ENCODE measurements at places on chromosomes 6 and 20. TPM values are rescaled to one million over a fixed set of nuclear protein-coding genes. Genes with fewer than 3 reads are reported as not detected.

GRCh38 chr6:36383606-36384005 lies 3.9 kb downstream of the ETV7 start:
- DNase-seq: no peak

GRIK2 gene
- polyA plus RNA-seq: 48.7 TPM

- DNase-seq: no peak
These were observed 9.9 kb upstream of the SPATS1 start for GRCh38 chr6:44332585-44332984.

DNA sequence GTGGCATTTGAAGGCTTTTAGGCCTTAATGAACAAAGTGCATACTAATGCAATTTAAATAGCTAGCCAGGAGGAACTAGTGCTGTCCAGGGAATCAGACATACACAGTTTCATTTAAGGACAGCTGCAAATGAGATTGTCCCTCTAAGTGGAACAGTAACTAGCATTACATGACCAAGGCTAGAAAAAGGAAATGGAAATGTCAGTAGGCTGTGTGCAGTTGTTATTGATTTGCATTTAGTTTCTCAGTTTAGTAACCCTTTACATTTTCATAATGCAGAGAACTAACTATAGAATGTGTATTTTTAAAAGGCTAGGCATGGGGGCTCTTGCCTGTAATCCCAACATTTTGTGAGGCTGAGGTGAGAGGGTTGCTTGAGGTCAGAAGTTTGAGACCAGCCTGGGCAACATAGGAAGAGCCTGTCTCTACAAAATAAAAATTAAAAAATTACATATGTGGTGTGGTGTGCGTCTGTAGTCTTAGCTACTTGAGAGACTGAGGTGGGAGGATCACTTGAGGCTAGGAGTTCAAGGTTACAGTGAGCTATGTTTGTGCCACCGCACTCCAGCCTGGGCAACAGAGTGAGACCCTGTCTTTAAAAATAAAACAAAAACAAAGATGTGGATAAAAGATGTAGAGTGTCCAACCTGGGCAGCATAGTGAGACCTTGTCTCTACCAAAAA lies 468.0 kb downstream of the UTRN start:
- peak; percentile 32 for DNase-seq

DNA sequence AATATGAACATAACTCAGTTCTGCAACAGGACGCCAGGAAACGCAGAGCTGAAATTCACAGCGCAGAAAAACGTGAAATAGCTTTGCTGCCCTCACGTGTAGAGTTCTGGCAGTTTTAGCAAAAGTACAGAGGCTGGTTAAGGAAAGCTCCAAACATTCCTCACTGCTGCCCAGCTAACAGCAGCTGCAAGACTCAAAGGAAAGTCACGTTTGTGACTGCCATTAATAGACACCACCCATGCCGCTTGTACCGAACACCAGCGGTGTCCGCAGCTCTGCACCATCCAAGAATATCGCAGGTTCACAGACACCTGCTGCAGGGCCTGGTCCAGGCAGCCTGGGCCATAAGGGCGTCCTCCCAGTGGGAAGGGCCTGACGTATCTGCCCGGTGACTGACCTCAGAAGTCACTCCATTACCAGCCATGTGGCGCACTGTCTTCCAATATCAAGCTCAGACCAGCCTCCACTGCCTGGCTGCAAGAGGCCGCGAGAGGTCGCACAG lies 61.4 kb downstream of the WDR27 start:
- DNase-seq: no peak

PRDM1 gene
- polyA plus RNA-seq: 2.2 TPM

- no peak for DNase-seq
These were observed 49.1 kb downstream of the MAP3K7 start for GRCh38 chr6:90537723-90538258.

GSTA3 gene
- polyA plus RNA-seq: not detected

HDGFL1 gene
- polyA plus RNA-seq: not detected

SMIM8 gene
- polyA plus RNA-seq: 27.0 TPM

DNA sequence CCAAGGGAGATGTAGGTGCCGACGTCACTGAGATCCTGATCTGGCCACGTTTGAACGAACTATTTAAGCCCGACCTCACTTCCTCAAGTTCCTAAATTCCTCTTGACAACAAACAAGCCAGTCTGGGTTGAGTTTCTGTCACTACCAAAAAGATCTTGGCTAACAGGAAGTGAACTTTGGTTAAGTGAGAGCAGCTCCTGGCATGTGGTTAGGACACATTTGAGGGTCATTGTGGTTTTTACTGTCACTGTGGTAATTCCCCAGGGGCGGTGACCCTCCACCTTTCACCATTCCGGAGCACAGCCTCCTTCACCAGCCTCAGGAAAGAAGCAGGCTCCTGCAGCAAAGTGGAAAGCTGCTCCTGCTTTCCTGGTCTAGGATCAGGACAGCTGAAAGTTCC lies 43.1 kb upstream of the ZNF831 start:
- DNase-seq: no peak

DNA sequence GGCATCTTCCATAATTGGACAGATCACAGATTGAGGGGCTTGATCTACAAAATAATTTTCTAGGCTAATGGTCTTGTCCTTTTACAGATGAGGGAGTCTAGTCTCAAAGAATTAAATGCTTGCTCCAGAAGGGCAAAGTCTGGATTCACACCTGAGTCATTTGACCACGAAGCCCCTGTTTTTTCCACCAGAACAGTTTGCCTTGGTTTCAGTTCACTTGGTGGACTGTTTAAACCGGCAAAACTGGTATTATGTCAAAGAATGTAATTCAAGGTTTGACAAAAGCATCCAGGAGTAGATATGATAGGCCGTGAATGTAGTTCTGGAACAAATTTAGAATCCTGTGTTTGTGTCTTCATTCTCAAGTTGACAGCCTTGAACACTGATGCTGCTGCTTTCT lies 3.3 kb downstream of the MYO6 start:
- DNase-seq: no peak

- no peak for DNase-seq
These were observed 142.1 kb upstream of the SULF2 start for GRCh38 chr20:47927385-47927851.

GRCh38 chr6:160010067-160010466 lies 41.2 kb downstream of the IGF2R start:
- no peak for DNase-seq

DNA sequence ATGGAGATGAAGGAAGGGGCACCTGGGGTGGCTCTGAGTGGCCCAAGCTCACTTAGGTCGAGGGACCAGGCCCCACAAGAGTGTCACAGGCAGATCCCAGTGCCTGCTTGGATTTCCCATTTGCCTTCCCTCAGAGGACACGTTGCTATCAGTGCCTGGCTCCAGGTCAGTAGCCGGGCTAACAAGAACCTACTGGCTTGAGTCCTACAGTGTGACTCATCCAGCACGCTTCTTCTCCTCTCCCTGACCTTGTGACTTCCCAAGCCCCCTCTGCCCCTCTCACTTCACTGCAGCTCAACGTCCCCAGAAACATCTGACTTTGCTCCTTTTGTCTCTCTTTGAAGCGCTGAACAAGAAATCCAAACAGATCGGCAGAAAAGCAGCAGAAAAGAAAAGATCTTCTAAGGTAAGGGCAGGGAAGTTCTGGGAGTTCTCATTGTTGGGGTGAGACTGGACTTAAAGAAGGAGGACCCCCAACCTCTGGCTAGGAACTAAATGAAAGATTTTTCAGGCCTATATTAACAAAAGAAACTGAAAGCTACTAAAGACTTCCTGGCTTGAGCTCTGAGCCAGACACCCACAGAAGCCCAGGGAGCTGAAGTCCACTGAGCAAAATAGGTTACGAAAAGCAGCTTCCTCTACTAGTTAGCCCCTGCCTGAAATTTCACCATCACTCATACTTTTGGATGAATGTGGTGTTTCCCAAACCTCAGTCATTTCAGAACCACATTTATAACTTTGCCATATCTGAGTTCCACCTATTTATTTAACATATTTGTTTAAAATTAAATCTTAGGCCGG lies 21.5 kb downstream of the ASIP start:
- DNase-seq: no peak

DNA sequence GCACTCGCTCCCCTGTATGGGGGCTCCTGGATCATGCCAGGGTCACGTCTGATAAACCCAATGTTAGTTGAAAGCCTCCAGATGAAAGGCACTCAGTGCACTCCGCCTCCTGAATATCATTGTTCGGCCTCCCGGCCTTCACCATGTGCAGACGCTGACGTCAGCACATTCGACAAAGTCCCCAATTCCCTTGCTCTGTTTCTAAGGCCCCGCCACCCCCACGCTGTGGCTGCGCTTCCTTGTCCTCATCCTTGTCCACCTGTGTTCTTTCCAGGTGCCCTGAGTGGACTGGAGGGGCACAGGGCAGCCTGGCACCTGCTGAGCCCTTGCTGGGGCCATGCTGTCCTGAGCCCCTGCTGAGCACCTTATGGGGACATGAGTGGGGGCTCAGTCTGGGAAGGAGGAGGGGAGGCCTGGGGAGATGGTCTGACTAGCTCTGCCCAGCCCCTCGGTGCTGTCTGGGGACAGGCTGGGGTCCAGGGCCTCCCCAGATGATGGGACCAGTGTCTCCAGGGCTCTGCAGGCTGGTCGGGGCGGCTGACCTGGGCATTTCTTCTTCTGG lies 9.8 kb upstream of the BHLHE23 start:
- DNase-seq: no peak

FNDC11 gene
- 0.93 TPM for polyA plus RNA-seq

TXLNB gene
- 2.0 TPM for polyA plus RNA-seq

MRS2 gene
- 25.4 TPM for polyA plus RNA-seq

GRCh38 chr6:100175814-100176310 lies 181.8 kb upstream of the MCHR2 start:
- no peak for DNase-seq

DNA sequence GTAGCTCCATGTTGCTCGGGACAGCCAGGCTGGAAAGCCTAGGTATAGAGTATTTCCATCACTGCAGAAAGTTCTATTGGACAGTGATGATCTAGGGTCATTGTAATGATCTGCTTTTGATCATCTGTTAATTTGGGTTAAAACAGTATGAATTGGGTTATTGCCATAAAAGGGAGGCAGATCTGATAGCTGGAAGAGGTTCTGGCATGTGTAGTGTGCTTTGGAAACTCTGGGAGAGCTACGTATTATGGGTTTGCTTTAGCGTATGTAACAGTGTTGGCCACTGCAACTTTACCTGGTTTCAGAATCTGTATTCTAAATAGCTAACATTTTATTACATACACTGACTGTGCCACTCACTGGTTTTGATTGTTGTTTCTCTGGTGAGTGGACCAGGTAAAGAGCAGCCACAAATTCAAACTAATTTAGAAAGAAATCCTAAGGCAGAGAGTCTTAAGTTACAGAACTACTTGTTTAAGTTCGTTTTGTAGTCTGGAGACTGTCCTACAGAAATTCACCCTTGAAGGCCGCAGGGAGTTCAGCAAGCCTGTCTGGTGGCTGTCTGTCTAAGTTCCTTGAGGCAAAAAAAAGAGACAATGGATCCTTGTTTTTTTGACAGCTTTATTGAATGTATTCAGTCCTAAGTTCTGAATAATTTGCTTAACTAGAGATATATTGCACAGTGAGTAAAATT lies 300.3 kb downstream of the PRL start:
- no peak for DNase-seq

- DNase-seq: no peak
These were observed 57.7 kb downstream of the ZDHHC14 start for GRCh38 chr6:157438611-157439111.

CNBD2 gene
- polyA plus RNA-seq: 1.0 TPM

KPNA5 gene
- 11.3 TPM for polyA plus RNA-seq

TAGAP gene
- polyA plus RNA-seq: 3.1 TPM

LY6G6D gene
- polyA plus RNA-seq: 0.51 TPM

RAET1L gene
- not detected for polyA plus RNA-seq

DNA sequence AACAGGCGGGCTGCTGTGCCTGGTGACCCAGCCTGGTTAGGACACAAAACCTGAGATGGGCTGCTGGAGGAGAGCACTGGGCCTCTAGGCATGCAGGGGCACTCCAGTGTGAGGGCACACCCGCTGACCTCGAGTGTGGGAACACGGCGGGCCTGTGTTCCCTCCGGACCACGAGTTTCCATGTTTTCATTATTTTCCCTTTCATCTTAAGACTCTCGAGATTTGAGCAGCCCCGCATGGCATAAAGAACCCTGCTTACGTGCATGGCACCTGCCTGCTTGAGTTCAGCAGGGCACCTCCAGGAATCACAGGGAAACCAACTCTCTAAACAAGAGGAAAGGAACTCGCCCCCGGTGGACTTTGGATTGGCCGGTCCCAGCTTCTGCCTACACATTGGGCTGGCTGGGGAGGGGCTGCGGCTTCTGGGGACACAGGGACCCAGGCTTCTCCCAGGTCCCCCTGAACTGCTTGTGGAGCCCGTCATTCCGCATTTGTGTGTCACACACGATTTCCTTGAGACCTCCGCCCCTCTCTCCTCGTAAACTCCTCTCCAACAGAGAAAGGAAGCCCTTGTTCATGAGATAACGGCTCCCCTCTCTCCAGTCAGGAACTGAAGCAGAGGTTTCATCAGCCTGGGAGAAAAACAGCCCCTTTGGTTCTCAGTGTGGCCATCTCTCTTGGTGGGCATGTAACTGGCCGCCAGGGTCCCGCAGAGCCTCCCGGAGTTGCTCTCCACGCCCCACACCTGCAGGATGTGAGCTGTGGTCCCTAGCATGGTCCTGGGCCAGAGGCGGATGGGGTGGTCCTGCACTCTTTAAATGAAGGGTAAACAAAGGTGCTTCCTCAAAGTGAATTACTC lies 181.8 kb downstream of the TTLL2 start:
- DNase-seq: no peak

RIPOR2 gene
- 25.0 TPM for polyA plus RNA-seq

DNA sequence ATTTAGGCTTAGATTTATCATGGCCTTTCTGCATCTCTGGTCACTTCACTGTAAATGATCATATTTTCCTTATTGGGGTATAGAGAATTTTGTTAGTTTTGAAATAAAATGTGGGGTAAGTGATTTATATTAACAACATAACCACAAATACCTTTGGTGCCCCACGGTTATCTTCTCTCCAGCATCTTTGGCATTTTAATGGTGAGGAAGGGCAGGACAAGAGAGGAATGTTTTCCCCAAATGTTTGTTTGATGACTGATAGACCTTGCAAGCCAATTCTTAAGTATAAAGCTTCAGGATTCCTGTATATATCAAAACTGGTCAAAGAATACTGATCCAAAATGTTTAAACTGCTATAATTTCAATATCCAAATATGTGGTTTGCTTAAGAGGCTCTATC lies 171.6 kb upstream of the SMLR1 start:
- DNase-seq: no peak

- DNase-seq: no peak
These were observed 65.4 kb upstream of the SLCO4A1 start for GRCh38 chr20:62576815-62577489.

CD40 gene
- polyA plus RNA-seq: 4.8 TPM

DNA sequence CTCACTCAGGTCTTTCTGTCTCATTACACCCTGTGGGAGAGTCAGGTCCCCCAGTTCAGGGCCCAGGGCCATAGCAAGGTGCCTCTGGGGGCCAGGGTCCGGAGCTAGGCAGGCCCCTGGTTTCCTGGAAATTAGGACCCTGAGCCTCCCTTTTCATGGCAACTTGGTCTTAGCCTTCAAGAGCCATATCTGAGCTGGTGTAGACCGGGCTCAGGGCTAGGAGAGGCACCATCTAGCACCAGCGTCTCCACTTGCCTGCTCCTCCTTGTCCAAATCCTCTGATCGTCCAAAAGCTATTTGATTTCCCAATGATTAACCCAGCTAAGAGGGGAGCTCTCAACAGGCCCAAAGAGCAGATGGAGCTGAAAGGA lies 5.6 kb downstream of the MDFI start:
- DNase-seq: no peak

All from spinal cord (tissue), 10 donors.